ENCODE measurements at places on chromosomes 12 and 14.

DNA sequence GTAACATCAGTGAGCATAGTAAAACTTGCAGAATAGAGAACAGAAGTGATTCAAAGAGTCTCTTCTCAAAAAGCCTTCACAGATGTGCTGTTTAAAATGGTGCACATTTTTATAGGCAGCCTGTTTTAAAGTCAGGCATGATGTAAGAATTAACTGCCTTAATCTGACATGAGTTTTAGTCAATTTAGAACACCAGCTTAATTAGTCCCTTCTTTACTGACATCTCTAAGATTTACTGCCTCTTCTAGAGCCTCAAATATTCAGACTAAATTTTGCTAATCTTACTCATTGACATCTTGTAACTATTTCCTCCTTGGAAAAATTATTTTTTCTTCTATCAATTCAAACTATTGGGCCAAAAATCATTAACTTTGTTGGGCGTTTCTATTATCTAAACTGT, 782.5 kb downstream of the C12orf50 start:
- DNase-seq = no peak

DNA sequence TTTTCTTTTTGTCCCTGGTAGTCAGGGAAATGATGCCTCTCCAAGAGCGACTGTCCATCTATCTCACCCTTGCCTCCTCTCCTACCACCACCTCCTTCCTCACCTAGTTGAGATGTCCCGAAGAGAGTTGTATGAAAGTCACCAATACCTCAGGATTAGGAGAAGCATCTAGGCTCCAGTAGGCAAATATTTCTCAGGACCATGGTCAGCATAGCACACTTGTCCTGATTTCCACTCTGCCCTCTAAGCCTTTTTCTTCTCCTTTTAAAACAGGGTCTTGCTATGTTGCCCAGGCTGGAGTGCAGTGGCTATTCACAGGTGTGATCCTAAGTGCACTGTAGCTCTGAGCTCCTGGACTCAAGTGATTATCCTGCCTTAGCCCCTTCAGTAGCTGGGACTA, 268.4 kb upstream of the PELI2 start:
- DNase-seq = no peak

- peak; percentile 95 for DNase-seq
Measured at GRCh38 chr14:22852940-22853767, 16.8 kb downstream of the MMP14 start.

DNA sequence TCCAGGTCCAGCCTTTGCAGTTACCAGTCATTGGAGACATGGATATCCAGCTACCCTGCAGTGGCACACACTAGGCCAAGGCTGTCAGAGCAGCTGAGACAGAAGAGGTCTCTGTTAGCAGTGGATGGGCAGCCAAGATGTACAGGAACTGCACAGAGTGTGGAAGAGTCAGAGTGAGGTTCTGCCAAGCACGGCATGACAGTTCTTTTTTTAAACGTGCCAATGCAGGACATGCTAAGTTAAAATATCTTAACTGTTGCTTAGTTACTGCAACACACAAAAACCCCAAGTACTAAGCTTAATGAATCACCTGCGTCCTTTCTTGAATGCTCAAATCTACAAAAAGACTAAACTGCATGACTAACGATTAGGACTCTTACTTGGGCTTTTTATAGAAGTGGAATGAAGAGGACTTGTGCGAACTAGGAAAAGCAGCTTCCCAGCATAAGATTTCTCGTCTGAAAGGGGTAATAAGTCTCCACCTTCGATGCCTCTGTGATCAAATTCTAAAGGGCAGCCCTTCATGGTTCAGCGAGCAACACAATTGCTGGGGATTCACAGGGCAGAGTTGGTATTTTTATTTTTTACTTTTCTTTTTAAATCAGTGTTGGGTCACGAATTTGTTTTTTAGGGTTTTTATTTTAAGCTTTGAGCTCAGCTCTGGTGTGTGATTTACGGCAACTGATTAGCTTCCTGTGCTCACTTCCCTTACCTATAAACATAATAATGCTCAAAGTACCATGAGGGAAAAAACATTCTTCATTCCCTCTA, 20.6 kb downstream of the MAPK1IP1L start:
- no peak for DNase-seq

GRCh38 chr14:50910495-50911420, 33.5 kb downstream of the PYGL start:
- no peak for DNase-seq

GRCh38 chr12:133203344-133204263, 22.3 kb downstream of the ZNF268 start:
- DNase-seq = no peak

DNA sequence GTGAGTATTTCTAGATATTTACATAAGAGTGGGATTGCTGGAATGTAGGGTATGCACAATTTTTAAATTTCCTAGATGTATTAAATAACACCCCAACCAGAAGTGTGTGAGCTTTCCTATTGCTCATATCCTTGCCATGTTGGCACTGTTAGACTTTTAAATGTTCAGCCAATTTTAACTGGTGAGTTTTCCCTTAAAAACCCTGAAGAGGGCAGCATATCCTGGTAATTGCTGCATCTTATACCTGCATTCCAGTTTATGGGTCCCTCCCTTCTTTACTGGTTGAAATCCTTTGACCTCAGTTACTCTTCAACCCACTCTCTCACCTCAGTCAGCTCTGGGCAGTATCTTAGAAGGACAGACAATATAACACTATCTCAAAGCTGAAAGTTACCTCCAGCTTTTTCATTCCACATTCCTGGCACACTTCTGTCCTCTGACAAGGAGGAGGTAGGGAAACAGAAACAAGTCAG, 270.6 kb downstream of the PAWR start:
- no peak for DNase-seq
